NCI-H1105 (cell line): ENCODE measurements at places on chromosomes 7 and 10.
A peak's percentile ranks its signal among the peaks of the same experiment; 100 is the strongest.

DNA sequence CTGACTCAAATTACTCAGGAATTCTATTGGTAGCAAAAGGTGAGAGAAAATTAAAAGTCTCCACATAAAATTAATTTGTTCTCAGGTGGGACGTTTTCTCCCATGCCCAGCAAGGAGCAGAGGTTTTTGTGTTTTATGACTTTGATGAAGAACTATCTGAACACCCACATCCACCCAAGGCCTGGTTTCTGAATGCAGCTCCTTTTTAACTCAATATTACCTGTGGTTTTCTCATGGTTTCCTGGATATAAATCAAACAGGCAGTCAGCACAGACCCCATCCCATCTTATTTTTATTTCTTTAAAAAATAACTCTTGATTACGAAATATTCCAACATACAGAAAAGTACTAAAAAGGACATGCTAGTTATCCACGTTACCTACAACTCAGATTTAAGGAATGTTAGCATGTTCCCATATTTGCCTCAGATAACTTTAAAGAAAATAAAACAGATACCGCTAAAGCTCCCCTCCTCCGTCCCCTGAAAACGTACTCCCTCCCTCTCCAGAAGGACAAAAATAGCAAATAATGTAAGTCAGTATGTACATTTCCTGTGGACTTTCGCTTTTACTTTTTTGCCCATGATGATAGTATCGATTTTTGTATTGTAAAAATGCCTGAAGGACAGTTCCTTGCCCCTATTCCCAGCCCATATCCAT is 43.4 kb downstream of the GLI3 start:
- no peak for DNase-seq

DNA sequence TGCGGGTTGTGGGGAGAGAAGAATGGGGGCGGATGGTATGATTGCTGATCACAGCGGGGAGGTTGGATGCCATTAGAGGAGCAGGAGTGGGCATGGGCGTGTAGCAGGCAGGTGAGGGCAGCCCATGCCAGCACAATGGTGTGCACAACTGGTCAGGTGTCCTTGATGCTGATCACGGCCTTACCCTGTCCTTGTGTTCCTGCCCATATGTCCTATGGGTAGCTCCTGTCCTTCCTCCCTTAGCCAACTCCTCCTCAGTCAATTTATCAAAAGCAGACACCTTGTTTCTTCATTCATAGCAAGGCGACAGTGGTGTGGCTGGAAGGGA is 30.7 kb downstream of the WDR86 start:
- no peak for DNase-seq

DNA sequence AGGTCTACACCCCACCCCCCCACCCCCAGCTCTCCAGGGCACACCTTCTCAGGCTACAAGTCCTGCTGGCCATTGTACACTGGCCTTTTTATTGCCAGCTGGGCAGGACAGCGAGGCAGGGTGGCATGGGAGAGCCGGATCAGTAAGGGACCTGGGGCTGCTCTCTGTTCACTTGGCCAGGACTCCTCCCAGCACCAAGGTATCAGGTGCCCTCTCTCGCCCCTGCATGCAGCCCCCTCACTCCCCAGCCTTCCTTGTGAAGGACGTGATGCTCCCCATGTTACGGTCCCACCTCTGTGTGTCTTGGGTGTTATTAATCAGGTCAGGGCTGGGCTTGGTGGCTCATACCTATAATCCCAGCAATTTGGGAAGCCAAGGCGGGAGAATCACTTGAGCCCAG is 26.3 kb downstream of the PODXL start:
- no peak for DNase-seq

DNA sequence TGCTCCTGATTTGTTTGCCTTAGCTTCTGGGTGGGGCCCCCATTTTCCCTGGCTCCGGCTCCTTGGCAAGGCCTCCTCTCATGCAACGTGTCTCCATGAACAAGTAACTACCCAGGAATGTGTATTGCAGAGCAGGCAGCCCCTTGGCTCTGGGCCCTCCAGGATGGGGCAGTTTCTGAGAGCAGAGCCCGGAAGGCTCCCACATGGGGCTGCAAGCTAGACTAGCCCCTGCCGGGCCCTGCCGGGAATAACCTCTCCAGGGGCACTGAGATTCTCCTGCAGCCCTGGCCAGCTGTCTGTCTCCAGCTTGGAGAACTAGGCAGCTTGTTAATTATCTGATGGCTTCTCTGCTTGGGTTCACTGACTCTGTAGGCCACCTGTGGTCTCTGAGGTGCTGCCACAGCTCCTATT is 184.0 kb upstream of the INHBA start:
- no peak for DNase-seq

DNA sequence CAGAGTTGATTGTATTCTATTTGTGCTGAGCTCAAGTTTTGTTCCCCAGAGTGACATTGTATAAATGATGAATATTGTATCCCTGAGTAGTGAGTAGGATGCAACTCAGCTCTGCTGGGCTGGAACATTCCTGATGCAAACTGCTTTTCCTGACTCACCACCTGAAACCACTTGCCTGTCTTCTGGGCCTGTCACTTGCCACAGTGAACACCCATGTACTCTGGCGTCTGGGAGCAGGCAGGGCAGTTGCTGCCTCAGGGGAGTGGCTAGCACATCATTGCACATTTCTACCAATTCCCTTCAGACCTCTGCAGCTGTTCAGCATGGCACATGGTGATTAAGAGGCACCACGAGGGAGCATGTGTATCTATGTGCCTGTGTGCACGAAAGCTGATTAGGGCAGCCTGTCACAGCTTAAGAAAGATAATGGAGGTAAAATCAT is 157.3 kb downstream of the SND1 start:
- DNase-seq, result no peak

DNA sequence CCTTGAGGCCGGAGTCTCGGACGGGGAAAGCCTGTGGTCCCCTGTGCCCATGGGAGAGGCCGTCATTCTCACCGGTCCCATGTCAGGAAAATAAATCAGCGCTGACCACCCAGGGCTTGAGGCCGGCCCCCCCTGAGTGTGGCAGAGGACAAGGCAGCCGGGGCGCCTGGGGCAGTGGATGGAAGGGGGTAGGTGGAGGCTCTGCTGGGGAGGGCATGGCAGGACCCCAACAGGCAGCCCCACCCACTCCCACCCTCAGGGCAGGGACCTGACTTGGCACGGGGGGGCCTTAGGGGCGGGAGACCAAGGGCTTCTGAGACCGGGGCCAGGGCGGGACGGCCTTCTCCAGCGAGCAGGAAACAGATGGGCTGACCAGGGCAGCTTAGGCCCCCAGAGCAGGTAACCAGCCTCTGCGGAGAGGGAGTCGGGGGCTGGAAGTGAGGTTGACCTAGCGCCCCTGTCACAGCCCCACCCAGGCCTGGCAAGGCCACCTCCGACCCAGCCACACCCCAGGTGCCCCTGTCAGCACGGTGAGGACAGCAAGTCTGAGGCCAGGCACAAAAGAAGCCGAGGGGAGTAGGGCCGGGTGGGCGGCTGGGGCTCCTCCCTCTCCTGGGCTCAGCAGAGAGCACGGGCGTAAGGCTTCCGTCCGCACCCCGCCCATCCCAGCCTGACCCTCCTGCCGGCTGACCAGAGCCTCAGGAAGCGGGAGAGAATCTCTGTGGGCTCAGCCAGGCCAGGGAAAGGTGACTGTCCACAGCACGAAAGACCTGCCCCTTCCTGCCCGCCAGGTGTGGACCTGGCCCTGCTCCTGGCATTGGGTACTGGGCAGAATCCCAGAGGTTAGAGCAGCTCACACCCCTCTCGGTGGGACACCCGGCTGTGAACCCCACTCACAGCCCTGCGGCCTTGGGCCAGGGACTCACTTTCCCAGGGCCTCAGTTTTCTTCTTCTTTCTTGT is 87.4 kb downstream of the FOXL3 start:
- no peak for DNase-seq

- peak; percentile 55 for DNase-seq
These were observed 343.0 kb downstream of the CRPPA start for GRCh38 chr7:16078076-16078952.

DNA sequence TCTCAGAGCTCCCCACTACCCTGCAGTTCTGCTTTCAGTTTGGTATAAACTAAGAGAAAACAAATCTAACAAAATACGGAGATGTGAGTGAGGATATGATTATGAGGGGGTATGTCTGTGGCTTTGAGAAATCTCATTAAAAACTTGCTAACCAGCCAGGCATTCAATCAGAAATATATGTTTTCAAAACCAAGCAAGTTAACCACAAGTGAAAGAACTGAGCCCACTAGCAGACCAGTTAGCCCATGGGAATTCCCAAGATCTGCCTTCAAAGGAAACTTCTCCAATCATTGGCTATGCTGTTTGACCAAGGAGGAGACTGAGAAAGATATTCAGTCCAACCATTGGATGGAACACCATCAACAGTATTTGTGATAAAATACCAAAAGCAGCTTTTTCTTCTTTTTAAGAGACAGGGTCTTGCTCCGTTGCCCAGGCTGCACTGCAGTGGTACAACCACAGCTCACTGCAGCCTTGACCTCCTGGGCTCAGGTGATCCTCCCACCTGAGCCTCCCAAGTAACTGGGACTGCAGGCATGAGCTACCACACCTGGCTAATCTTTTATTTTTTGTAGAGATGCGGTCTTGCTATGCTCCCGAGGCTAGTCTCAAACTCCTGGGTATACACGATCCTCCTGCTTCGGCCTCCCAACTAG is 41.2 kb downstream of the FGFR2 start:
- no peak for DNase-seq

GRCh38 chr10:7000061-7000460 is 410.8 kb downstream of the SFMBT2 start:
- DNase-seq, result no peak

GRCh38 chr7:156217803-156218202 is 405.5 kb upstream of the SHH start:
- no peak for DNase-seq

DNA sequence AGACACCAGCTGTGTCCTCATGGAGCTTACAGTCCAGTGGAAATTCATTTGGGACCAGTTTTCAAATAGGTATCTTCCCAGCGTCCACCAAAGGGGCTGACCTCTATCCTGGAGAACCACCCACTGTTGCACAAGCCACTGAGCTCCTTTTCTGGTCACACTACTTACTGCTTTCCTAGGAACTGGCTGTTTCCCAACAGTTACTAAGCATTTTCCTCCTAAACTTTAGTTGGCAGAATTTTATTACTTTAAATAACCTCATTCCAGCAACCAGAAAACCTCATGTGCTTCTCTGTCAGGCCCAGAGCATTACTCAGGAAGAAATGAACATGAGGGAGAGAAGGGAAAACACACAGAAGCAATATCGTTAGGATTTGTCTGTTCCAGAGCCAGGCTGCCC is 183.1 kb downstream of the GPAM start:
- DNase-seq, result no peak

DNA sequence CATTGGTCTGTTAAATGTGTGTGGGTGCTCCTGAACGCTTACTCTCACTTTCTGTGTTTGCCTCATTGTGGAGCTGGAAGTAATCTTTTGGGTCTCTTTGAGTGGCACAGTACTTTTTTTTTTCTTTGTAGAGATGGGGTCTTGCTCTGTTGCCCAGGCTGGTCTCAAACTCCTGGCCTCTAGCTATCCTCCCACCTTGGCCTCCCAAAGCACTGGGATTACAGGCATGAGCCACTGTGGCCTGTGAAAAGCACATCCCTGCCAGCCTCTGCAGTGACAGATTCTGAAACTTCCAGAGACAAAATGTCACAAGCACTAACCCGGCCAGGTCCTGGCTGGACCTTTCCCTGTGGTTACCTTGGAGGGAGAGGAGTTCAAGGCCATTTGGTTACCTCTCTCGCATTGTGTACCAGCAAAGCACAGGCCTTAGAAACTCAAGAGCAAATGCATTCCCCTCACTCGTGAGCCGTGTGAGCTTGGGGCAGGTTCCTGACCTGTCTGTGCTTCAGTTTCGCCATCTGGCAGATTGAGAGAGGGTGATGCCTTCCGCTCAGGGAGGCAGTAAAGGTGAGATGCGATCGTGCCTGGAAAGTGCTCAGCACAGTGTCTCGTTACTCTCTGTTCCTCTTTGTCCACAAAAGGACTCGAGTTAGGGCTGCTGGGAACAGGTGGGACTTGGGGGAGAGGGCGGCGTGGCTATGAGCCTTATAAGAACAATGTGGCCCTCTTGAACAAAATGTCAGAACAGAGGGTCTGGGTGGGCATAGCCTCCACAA is 72.6 kb upstream of the SEPHS1 start:
- DNase-seq, result no peak

- no peak for DNase-seq
These were observed 56.7 kb downstream of the FGFR2 start for GRCh38 chr10:121541450-121542120.

- DNase-seq, result peak; percentile 13
These were observed 31.7 kb downstream of the GPR22 start for GRCh38 chr7:107501593-107501992.

DNA sequence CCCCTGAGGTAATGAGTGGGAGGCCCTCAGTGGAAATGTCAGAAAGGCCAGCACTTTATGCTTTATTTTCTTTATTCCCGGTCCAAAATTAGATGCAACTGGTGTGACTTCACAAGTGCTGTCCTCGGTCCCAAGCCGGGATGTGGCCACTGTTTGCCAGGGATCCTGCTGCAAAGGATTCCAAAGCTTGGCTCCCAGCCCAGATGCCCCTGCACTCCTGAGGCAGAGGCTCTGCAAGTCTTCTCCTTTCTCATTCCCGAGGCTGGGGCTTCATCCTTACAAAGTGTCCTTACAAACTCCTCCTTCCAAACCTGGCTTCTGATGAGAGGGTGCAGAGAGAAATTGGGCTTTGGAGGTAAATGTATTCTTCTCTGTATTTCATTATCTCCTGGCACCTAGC is 544.3 kb upstream of the DPP6 start:
- no peak for DNase-seq

DNA sequence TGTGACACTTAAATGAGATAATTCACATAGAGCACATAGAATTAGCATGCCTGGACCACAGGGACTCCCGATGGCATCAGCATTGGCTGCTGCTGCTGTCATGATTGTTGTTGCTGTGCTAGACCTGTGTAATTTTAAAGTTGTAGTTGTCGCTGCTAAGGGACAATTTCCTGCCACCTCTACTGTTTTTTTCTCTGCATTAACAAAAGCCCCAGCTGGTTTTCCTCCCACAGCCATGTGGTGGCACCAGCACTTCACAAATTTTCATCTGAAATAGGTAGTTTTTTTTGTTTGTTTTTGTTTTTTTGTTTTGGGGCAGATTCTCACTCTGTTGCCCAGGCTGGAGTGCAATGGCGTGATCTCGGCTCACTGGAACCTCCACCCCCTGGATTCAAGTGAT is 25.4 kb upstream of the PRXL2A start:
- no peak for DNase-seq
